ENCODE measurements at places on chromosomes 5 and 9.
A peak's percentile ranks its signal among the peaks of the same experiment; 100 is the strongest.

GRCh38 chr5:174426388-174426787, 298.0 kb upstream of the MSX2 start:
- DNase-seq, result no peak

DNA sequence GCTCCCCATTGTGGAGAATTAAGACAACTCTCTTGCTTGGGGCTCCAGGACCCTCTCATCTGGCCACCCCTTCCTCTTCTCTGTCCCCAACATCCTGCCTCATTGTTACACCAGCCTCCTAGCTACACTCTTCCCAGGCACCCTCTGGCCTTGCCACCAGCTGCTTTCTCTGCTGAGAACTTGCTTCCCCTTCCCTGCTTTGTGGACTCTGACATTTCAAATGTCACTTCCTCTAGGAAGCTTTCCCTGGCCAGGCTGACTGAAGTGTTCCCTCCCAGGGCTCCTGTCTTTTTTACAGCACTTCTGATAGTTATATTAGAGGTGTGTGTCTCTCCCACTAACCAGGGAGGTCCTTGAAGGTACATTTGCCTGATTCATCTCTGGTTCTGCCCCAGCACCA, 194.0 kb upstream of the KLF4 start:
- no peak for DNase-seq

DNA sequence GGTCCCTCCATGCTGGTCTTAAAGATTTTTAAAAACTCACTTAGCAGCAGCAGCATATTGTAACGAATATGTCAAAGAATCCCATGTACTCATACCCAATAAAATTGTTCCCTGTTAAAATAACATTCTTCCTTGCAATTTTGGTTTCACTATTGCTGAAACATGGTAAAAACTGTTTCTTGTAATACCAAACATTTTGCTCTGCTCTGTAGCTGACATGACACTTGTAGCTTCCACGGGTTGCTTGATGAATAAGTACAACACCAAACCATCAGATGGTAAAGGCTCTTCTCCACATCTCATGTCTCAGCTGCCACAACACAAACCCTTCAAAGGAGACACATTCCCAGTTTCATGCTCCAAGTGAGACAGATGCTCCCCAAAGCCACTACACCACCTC, 180.7 kb upstream of the PTGER4 start:
- no peak for DNase-seq

DNA sequence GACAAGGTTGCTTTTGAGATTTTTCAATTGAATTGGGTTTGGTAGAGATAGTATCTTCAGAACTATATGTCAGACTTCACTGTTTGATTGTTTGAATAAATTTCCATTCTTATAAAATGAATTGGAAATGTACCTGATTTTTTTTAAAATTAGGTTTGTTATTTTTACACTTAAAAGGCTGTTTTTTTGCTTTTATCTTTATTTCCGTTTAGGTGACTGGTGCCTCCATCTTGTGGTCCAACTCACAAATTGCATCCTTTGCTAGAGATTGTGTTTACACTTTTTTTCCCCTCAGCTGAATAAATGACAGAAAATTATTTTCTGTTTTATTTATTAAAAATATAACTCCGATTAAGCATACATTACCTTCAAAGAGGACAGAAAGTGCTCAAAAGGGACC, 15.6 kb downstream of the NDUFAF2 start:
- DNase-seq, result peak; percentile 15

DNA sequence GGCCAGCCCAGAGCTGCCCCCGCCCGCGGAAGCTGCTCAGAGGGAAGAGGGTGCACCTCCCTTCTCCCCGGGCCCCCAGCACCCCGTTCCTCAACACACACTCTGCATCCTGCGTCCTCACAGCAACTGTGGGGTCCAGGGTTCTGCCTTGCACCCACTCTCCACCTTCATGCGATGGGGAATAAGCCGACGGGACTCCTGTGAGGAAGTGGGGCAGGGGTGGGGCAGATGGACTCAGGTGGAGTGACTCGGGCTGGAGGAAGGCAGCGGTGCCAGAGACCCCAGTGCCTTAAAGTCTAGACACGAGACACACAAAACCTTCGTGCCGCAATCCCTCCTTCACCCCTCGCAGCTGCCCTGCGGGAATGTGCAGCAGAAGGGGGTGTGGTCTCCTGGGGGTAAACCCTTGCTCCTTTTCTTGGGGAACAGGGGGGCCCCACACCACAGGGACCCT, 8.6 kb downstream of the BRD3 start:
- DNase-seq, result no peak

DNA sequence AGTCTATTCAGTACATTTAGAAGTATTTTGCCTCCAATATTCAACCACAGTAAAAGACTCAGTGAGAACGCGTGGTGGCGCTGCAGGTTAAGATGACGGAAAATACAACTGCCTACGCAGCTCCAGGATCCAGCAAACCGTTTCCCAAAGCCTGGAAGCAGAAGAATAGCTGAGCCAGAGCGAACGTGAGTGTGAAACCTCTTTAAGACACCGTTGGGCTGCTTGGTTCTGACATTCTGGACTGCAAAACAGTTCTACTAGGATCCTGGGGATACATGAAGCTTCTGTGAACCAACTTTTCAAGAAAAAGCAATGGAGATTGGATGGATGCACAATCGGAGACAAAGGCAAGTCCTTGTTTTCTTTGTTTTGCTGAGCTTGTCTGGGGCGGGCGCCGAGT, at the start of gene PCDHB16:
TSS of gene PCDHB16 (plus strand) at position 140 of the 400 bp plus-strand sequence. CDS start at position 313, 173 bp downstream.
- no peak for DNase-seq

DNA sequence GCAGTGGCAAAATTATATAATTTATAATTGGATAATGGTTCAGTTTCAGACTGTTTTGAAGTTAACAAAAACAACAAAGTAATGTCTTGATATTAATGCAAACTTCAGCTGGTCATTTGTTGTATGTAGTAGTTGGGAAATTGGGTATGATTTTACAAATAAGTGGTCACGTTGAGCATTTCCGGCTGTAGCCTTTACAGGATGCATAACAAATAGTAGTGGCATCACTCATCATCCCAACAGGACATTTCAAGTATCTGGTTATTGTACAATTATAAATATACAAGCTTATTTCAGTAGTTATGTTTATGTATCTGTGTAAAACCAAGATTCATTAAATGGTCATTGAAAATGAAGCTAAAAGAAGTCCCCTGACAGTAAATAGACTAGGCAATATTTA, 72.9 kb downstream of the SMIM15 start:
- no peak for DNase-seq

GRCh38 chr5:68086857-68087256, 128.7 kb upstream of the PIK3R1 start:
- DNase-seq, result no peak

DNA sequence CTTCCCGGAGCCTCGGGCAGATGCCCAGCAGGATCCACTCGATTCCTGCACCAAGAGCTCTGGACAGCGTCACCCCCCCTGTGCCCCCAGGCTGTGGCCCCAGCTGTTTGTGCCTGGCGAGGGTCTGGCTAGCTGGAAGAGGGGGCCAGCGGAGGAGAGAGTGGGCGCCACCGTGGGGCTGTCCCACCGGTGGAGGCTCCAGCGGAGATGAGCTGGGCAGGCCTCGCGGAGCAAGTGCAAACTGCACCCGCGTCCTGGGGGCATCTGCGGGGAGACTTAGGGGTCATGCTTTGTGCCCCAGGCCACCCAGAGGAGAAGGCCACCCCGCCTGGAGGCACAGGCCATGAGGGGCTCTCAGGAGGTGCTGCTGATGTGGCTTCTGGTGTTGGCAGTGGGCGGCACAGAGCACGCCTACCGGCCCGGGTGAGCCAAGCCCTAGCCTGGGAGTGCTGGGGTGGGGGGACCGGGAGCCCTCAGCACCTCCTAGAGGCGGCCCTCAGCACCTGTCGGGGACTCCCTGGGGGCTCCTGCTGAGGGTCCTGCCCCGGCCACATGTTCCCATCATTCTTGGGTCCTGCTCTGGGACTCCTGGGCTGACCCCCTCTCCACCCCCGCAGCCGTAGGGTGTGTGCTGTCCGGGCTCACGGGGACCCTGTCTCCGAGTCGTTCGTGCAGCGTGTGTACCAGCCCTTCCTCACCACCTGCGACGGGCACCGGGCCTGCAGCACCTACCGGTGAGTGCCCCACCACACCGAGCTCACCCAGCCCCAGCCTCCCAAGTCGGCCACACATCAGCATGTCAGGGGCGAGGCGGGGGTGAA, 5.4 kb downstream of the EGFL7 start:
- DNase-seq, result peak; percentile 43

- DNase-seq, result no peak
Observed at GRCh38 chr5:96871027-96871399, 5.3 kb upstream of the ERAP2 start.

- no peak for DNase-seq
Observed at GRCh38 chr5:17330386-17330785, 113.0 kb downstream of the BASP1 start.
